ENCODE measurements at places on chromosomes 11 and 22.

GRCh38 chr11:76347466-76347865 lies 33.5 kb downstream of the THAP12 start:
- no peak for DNase-seq

GRCh38 chr11:82752801-82753200 lies 19.1 kb upstream of the FAM181B start:
- no peak for DNase-seq

- DNase-seq: no peak
These were observed 82.9 kb downstream of the MAML2 start for GRCh38 chr11:96260067-96260511.

GRCh38 chr11:9651899-9652748 lies 11.8 kb upstream of the SWAP70 start:
- DNase-seq: peak; percentile 29

DNA sequence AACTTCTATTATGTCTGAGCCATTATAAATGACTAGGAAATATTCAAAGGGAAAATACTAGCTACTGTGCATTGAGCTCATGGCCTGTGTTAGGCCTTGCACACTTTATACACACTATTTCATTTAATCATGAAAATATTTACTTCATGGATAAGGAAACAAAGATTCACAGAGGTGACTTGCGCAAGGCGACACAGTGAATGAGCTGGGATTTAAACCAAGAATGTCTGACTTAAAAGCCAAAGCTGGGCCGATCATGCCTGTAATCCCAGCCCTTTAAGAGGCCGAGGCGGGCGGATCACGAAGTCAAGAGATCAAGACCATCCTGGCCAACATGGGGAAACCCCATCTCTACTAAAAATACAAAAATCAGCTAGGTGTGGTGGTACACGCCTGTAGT lies 231.5 kb downstream of the MIAT start:
- no peak for DNase-seq

GRCh38 chr11:5837695-5838094 lies 4.0 kb downstream of the OR52E6 start:
- no peak for DNase-seq

GRCh38 chr11:27678242-27678641 lies 22.0 kb downstream of the BDNF start:
- no peak for DNase-seq

DNA sequence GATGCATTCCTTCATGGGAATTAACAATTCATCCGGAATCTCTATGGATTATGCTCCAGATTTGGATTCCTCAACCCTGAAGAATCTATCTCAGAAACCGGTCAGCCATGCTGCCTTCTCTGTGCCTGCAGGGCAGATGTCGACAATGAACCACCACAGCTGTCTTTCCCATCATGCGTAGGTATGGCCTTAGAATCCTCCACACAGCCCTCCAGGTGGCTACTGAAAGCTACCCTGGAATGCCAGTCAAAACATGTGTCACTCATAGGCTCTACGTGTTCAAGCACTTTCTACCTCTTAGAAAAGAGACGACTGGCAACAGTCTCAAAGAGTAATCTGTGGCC lies 19.4 kb downstream of the MAML2 start:
- no peak for DNase-seq

DNA sequence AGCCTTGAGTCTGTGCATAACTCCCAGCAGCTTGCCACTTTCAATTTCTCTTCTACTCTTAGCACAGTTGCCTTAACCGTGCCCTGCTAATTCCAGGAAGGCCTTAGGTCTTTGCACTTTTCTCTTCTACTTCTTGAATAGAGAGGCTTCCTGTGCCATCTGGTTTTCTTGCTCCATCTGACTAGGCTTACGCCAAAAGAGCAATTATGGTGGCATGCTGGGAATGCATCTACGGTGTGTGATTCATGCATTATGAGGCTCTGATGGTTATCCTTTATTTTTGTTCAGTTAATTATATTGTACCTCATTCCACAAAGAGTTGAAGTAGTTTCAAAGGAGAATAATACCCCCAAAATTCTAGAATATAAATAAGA lies 29.4 kb downstream of the SIK2 start:
- DNase-seq: no peak

DNA sequence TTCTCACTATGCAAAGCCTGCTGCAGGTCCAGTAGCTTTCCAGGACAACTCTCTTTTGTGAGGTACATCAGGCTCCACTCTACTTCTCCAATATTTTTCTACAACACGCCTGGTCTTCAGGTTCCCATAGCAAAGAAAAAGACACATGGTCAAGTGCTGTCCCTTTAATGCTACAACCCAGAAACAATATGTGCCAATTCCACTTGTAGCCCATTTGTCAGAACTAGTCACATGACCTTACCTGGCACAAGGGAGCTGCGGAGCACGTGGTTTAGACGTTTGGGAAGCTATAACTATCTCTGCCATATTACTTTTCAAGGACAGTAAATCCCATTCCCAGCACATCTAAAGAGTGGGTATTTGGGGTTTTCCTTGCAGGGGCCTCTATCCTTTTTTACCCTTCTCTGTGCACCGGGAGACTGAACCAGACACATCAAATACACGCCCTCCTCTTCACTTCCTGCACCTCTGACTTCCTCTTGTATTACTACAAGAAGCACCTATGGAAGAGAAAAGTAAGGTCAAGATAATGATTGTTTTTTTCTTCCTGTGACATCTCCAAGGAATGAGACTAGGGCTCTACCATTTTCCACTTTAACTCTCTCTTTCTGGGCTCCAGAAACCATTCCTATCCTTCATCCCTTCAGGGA lies 237.6 kb downstream of the ETS1 start:
- no peak for DNase-seq

DNA sequence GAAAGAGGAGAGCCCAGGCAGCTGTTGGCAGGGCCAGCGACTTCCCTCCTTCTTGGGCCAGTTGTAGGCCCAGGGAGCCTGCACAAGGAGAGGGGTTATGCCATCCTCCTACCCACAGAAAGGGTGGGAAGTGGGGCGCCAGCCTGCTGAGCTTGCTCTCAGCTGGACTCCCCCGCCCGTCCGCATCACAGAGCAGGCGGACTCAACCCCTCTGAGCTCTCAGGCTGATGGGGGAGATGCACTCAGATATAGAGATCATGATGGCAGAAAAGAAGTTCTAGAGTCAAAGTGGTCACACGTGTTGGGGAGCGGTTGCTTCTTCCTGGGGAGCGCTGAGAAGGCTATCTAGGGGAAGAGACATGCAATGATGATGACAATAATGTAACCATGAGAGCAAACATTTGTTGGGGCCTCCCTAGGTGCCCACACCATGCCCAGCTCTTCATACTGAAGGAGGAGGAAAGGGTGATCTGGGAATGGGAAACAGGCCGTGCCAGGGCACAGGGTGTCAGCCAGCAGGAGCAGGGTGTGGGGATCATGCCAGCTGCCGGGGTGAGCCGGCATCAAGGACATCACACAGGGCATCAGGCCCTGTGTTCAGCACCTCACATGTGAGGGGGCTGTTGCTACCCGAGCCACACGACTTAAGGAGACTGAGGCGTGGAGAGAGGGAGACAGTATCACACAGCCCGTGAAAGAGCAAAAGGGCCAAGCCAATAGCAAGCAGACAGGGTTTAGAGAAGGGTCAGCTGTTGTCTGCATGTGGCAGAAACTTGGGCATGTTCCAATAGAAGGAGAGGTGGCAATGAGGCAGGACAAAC lies 7.7 kb downstream of the SLC35E4 start:
- no peak for DNase-seq
